Ecto neural progenitor cell (in vitro differentiated cells): ENCODE measurements at places on chromosomes 6 and 20.

DNA sequence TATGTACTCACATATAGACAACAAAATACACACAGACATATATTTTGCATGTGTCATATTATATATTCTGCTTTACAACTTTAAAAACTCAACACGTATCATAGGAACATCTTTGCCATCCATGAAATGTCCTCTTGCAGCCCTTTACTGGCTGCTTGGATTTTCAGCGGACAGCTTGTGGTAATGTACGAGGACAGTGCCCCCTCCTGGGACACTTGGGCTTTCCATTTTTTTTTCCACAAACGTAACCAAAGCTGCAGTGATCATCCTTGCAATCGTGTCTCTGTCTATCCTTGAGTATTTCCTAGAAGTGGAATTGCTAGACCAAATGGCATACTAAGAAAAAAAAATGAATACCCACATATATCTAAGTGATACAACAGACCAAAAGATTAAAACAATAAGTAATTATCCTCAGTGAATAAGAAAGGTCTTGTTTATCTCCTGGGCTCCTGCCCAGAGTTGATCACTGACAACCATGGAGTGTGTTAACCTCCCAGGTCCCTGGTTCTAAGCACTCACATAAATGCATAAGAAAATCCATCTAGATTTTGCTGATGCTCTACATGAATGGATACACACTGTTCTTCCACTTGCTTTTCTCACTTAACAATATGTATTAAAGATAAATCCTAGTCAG is 18.1 kb downstream of the BPI start:
- no peak for DNase-seq

GRCh38 chr6:165098165-165098564 is 211.2 kb downstream of the C6orf118 start:
- DNase-seq = no peak

GRCh38 chr6:7021301-7021700 is 86.5 kb upstream of the RREB1 start:
- no peak for DNase-seq

DNA sequence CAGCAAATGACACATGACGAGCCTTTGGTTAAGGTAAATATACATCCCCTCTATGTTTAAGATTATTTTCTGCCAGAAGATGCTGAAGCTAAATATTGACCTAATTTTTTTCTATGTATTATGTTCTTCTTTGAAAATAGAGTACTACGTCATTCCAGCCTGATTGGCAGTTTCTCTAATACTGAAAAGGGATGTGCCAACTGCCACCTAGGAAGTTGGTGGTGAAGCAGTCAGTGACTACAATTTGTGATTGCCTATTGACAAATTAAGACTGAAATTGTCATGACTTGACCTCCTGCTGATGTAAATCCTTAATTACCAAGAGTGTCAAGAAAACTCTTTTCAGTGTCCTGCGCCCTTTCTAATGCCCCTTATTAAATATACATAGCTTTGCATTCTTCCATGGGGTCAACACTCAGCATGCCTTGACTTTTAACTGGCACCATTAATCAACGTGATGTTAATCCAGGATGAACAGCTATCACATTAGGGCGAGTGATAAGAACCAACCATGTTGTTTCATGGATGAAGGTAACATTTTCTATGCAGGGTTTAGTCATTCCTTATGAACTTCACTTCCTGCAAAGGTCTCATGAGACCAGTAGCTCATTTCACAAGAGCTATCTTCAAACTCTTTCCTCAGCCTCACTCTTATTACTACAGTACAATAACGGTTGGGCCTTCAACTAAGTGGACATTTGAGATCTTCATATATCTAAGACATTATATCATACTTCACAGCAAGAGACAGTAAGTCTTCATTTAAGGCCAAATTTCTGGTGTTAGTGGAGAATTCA is 22.5 kb upstream of the SGK1 start:
- DNase-seq = no peak

GRCh38 chr6:72553531-72554511 is 68.0 kb upstream of the KCNQ5 start:
- DNase-seq = no peak

DNA sequence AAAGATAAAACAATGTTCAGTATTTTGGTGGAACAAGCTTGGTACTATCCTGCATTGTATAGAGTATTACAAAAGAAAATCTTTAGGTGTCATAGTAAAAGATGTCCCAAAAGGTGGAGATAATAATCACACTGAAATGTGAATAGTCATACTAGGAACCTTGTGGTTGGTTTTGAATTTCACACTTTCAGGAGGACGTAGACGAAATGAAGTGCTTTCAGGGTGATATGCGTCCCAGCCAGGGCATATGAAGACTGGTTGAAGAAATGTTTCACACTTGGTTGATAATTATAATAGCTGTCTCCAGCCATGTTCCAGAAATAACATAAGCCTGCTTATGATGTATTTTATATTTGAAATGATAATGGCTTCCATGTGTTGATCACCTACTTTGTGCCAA is 60.4 kb downstream of the SCAND1 start:
- no peak for DNase-seq

- DNase-seq = no peak
Measured at GRCh38 chr6:2526766-2527165, 224.0 kb downstream of the MYLK4 start.

GRCh38 chr20:62922451-62922921 is 3.8 kb downstream of the DIDO1 start:
- no peak for DNase-seq

GRCh38 chr6:10613077-10613476 is 81.3 kb downstream of the C6orf52 start:
- no peak for DNase-seq

DNA sequence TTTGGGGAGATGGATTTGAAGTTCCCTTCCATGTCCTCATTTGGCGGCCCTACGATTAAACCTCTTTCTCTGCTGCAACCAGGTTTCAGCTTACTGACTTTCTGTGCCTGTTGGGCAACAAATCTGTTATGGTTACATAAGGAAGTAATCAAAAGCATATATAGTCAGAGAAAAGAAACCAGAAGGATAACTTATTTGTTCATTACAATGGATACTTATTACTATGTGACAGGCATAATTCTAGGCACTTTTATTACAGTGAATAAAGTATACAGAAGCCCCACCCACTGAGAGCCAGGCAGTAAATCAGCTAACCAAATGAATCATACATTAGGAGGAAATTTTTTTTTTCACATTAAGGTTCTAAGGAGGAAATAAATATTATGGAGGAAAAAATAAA is 9.6 kb upstream of the TRIM31 start:
- no peak for DNase-seq

DNA sequence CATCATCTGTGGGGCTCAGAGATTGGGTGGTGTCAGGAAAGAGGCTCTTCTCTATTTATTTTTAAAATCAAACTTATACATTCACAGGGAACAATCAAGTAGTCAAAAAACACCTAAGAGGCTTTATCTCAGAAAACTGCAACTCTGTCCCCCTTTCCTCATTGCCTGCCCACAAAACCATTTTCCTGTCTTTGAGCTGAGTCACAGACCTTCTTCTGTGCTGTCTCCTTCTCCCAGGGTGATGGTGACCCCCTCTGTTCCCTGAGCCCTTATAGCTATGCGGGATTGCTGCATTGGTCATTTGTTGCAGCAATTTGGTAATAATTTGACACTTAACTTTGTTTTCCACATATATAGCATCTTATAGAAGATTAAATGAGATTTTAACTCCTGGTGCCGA is 195.2 kb upstream of the PROKR2 start:
- DNase-seq = no peak

DNA sequence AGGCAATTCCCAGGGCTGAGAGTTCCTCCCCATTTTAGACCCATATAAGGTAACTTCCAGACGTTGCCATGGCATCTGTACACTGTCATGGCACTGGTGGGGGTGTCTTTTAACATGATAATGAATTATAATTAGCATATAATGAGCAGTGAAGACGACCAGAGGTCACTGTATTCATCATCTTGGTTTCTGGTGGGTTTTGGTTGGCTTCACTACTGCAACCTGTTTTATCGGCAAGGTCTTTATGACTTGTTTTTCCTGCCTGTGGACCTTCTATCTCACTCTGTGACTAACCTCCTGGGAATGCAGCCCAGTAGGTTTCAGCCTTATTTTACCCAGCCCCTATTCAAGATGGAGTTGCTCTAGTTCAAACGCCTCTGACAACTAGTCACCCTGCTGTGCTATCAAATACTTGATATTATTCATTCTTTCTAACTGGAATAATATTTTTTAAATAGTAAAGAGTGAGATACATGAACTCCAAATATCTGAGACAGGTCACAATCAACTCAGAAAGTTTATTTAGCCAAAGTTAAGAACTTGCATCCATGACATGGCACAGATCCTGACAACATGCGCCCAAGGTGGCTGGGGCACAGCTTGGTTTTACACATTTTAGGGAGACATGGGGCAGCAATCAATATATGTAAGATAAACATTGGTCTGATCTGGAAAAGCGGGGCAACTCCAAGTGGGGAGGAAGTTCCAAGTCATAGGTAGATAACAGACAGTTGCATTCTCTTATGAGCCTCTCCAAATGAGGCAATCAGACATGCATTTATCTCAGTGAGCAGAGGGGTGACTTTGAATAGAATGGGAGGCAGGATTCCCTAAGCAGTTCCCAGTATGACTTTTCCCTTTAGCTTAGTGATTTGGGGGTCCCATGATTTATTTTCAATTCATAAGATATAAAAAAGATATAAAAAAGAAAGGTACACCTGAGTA is 1.2 kb upstream of the UFL1 start:
- DNase-seq = no peak

DNA sequence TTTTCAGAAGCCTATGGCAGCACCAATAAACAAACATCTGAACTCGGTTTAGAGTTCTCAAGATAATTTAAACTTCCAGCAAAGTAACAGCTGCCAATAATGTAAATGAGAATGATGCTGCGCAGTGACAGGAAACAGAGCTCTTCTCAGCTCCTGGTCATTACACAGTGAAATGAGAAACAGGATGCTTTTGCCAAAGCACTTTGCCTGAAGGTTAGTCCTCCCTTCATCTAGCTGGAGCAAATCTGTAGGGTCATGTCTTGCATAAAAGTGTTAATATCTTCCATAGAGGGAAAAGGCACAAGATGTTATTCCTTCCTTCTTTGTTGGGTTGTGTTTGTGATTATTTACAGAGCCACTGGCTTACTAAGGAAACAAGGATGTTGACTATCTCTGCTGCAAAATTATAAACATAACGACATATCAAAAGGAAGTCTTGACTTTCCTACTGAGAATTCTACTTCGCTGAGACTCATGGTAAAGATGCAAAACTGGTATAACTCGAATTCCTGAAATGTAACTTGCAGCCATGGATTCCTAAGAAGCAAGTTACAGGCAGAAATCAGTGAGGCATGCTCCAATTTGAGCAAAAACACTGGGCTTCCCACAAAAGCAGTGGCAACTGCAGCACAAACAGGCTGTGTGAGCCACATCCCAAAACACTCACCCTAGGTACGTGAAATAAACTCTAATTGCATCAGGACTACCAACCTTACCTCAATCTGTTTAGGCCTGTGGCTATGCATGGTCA is 102.5 kb upstream of the BEND6 start:
- no peak for DNase-seq

DNA sequence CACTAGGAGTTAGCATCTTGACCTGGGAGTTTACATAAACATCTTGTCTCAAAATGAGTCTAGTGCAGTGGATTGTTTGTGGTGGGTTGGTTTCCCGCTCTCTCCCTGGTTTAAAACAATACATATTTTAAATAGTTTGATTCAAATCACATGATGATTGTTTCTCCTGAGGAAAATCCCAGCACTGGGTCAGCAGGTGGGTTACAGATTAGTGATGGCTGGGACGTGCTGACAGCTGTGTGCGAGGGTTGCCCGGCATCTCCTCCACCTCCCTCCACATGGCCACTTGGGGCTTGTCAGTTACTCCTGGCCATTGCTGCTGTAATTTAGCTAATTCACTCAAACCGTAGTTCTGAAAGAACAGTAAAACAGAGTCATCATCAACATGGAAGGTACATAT is 306.4 kb upstream of the CITED2 start:
- no peak for DNase-seq

- DNase-seq = no peak
Measured at GRCh38 chr6:13427801-13428582, 59.4 kb downstream of the GFOD1 start.

GRCh38 chr6:149965194-149966020 is 1.7 kb downstream of the ULBP1 start:
- peak; percentile 63 for DNase-seq

- no peak for DNase-seq
Measured at GRCh38 chr6:11815231-11815630, 36.6 kb upstream of the ADTRP start.

DNA sequence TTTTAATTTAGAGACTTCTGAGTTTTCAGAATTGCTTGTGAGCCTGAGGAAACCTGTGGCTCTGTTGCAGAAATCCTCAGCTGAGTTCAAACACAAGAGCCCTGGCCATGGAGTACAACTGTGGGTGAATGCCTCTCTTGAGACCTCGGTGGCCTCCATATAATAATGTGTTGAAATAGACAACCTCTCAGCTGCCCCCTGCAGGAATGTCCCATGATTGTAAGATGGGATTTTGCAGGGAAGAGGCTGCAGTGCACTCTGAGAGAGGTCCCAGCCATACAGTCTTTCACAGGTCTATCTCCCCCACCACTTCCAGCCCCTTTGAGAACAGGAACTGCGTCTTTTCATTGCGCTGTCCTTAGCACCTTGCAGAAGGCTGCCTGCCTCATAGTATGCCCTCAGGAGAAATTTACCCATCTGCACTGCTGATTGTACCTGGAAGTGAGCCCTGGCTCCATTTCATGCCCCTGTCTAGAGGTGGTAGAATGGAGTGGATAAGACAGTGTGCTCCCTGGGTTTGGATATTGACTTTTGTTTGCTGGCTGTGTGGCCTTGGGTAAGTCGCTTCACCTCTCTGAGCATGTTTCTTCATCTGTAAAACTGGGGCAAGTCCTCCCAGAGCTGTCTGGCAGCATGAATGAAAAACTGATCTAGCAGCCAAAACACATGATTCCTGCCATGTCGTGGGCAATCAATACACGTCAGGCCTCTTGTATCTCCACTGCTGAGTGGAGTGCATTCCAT is 16.8 kb upstream of the CDH22 start:
- DNase-seq = no peak

DNA sequence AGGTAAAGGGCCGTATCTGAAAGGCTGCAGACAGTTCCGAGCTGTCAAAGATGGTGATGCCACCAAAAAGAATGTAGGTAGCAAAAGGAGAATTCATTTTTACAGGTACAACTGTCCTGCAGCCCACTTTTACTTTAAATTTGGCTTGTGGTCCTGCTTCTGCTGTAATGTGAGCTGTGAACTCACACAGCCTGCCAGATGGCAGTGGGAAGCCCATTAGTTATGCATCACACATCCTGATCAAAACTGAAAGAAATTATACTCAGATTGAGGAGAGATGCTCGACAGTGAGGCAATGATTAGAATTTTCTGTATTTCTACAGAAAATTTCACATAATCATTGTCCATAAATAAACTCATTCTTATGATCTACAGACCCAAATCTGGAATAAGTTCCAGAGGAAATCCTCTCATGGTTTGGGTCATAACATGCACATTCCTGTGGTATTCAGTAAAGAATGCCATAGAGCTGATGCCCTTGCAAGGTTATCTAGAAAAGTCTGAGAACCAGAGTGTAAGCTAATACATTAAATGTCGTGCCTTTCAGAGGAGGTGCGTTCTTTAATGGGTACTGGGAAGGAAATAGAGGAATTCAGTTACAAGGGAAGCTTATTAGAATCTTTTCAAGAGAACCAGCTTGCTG is 23.9 kb upstream of the E2F3 start:
- DNase-seq = no peak
